D341Med (cell line): ENCODE measurements at places on chromosomes 1 and 21.

GRCh38 chr1:215748431-215748830 is 181.3 kb downstream of the KCTD3 start:
- no peak for DNase-seq

DNA sequence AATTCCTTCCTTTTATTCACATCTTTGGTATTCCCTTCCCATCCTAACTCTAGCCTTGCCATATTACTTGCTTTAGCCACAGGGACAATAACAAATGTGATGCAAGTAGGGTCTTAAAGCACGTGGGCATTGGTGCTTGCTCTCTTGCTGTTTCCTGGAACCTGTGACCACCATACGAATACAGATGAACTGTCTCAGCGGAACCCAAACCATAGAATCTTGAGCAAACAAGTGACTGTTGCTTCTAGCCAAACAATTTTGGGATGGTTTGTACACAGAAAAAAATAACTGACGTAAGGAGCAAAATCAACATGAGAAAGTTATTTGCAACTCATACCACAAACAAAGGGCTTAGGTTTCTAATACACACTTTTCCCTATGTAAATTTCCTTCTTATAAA is 15.2 kb upstream of the VTCN1 start:
- DNase-seq: no peak

DNA sequence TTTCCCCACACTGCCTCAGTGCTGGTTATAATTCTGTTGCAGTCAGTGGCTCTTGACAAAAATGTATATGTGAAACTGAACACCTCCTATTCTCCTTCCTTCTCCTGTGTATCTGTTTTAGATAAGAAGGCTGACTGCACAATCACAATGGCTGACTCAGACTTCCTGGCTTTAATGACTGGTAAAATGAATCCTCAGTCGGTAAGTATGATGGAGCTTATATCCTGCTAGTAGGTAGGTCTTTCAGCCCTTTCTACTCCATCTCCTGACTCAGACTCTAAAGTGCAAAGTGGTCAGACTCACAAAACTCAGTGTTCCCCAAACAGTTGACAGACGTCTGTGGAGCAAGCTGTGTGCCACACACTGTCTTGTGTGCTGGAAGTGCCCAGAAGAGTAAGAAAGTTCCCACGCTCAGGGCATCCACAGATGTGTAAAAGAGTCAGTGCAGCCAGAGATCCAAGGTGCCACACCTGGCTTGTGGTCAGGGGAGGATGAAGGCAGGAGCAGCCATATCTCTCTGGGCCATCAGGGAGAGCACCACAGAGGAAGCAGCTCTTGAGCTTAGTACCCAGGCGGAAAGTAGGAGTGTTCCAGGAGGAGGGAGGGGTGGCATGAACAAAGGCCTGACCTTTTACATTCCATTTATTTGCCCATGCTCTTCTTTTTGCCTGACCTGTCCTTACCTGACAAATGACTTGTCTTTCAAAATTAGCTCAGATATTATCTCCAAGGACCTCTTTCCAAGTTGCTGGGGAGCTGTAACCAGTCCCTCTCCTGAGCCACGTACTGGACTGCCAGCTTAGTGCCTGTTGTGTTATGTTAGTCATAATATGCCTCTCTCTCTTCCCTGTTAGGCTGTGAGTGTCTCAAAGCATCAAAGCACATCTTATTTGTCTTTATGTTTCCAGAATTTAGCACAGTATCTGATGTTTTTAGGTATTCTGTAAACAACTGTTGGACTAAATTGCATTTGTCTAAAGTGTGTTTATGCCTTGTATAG is 14.0 kb upstream of the PODN start:
- DNase-seq: no peak

DNA sequence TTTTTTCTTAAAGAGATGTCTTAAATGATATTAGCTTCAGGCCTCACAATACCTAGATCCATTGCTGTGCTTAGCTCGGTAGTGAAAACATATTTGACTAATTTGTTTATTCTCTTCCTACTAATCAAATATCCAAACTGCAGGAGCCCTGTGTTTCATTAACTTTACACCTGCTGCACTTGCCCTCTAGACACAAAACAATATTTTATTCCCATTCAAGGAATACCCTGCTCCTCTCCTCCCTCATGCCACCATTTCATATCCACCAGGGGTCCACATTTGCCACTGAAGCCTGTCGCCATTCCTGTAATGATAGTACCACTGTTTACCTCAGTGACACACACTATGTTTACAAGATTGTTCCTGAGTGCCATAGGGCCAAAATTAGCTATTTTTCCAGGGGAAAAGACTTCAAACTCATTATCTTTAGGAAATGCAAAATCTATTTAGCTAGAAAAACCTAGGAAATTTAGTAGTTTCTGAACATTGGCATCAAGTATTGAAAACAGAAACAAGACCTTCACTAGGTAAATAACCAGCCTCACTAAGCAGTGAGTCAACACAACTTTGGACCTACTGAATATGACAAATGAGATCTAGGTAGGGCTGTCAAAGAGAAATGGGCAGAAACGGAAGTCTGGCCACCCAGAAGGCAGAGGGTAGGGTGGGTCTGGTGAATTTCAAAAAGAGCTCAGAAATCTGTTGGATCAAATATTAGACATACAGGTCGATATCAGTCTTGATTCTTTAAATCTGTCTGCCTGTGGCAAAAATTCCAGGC is 134.6 kb upstream of the KCNK1 start:
- no peak for DNase-seq

DNA sequence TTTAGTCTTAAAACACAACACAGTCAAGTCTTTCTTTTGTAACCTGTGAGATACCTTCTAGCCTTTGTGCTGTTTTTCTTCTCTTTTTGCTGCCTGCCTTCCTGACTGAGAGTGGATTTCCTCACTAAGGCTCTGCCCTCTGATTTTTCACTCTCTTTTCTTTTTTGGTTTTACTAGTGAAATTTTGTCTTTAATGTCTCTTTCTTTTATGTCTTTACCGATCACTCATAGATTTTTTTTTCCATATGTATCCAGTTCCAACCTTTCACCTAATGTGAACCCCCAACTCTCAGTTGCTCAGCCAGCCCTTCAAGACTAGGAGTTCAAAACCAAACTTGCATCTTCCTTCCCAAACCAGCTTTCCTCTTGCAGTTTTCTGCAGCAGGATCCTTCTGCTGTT is 6.5 kb downstream of the LGALS8 start:
- DNase-seq: no peak
